ENCODE measurements at places on chromosomes 1 and 21.

- DNase-seq = no peak
Observed at GRCh38 chr21:42989816-42990650, 15.7 kb downstream of the PKNOX1 start.

- DNase-seq = no peak
Observed at GRCh38 chr1:87226341-87226760, 102.3 kb upstream of the LMO4 start.

DNA sequence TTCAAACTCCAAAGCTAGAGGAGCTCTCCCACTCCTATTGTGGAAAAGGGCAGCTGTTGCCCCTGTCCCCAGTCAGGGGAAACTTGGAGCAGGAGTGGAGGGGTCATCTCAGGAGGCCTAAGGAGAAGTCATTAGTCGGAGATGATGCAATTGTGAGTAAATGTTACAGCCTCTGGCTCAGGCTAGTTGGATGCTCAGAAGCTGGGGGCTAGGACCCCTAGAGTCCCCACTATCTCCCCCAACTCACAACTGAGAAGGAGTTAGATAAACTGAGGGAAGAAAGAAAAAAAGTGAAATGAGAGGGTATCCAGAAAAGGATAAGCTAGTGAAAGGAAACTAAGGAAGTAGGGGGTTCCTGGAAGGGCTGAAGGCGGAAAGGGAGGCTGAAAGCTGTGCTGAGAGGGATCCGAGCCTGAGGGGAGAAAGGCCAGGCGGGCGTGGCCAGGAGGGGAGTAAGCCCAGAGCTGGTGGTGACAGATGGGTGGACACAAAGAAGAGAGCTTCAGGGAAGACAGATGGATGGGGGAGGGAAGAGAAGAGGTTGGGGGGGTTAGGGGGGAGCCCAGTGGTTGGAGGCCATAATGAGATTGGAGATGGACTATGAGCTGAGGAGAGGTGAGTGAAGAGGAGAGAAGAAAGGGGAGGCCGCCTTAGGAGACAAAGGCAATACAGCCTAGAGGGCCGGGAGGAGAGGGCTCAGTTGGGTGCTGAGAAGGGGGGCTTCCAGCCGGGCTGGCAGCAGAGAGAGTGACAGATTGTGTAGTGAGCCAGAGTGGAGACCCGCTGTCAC lies 4.5 kb upstream of the NHLH1 start:
- no peak for DNase-seq

GRCh38 chr1:229131243-229132105 lies 139.4 kb upstream of the RAB4A start:
- DNase-seq = no peak

DNA sequence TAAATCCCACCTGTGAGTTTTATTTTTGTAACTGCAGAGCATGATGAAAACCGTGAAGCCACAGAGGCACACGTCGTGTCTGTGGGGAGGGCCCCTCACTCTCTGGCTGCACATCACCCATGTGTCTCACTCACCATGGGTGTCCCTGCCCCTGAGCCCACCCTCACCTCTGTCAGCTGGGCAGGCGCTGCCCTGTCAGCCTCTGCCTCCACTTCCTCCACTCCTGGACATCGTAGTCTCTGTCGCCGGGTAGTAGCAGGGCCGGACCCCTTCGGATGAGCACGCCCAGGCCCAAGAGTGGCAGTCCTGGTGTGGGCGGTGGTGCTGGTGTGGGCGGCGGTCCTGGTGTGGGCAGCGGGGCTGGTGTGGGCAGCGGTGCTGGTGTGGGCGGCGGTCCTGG lies 37.3 kb downstream of the COL18A1 start:
- no peak for DNase-seq

GRCh38 chr1:64242895-64243756 lies 39.7 kb downstream of the UBE2U start:
- DNase-seq = peak; percentile 66

GRCh38 chr1:107935396-107936064 lies 29.4 kb downstream of the VAV3 start:
- DNase-seq = no peak

GRCh38 chr1:205688171-205689080 lies 8.1 kb upstream of the SLC45A3 start:
- DNase-seq = no peak

DNA sequence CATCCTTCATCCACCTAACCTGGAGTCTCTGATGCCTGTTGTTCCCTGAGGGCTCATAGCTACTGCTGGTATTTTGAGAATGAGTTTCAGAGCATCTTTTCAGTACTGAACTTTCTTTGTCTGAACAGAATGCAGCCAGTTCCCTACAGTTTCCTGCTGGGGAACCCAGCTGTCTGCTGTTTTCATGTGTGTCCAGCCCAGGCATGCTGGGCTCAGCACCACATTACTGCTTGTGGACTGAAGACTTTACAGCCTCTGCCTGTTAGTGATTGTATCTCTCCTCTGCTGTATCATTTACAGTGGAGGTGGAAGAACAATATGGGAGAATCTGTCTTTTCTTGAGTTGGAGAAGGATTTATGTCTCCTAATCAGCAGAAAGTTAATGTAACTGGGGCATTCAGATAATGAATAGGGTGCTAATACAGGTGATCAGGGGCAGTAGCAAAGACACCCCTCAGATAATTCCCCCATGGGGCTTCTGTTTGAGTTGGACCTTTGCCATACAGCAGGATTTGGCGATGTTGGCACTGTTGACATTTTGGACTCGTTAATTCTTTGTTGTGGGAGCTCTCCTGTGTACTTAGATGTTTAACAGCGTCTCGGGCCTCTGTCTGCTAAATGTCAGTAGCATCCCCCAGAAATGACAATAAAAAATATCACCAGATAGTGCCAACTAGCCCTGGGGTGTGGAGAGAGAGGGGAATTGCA lies 207.7 kb downstream of the HHAT start:
- DNase-seq = no peak

DNA sequence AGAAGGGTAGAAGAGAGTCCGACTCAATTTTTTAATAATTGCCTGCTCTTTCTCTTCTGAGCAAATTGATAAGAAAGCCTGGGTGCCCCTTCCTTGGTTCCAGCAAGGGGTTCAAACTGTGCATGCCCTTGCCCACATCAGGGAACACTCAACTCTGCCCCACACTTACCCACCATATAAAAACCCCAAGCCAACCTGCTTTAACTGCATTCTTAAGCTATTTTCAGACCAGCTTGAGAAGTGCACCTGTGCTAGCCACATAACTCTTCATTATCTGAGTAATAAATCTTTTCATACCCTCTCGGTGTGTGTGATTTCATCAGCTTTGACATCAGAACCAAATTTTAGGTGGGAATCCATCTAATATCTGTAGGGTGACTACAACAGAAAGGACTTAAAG lies 509.6 kb downstream of the MRPL39 start:
- DNase-seq = no peak

DNA sequence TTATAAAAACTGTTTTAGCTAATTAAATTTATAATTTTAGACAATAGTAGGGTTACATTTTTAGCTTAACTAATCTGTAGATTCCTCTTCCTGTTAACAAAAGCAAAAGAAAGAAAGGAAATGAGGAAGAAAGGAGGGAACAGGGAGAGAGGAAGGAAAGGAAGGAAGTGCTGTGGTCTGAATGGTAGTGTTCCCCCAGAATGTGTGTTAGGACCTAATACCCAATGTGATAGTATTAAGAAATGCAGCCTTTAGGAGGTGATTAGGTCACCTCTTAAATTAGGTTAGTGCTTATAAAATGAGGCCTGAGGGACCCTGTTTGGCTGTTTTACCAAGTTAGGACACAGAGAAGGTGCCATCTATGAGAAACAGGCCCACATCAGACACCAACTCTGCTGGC lies 136.9 kb upstream of the SAMSN1 start:
- no peak for DNase-seq

GRCh38 chr1:22752339-22752738 lies 41.7 kb downstream of the EPHB2 start:
- DNase-seq = no peak

DNA sequence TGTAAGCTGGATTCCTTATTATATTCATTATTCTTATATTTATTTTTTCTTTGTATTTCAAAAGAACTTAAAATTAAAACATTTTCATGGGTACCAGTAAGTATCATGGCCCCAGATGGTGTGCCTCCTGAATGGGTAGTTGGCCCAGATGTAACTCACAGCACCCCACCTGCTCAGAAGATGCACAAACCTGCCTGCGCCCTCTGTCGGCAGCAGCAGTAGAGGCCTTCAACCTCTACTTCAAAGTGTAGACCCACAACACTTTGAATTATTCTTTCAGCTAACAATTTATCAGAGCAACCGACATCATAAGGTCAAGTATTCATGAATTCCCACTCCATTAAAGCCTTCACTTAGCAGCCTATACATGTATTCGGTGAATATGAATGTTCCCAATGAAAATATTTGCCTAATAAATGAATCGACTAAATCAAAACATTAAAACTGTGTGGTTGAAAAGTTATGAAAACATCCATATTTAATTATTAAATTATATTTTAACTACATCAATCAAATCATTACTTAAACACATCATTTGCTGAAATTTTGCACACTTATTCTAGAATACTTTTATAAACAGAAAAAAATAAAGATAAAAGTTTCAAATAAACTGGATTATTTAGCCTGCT lies 25.4 kb downstream of the PIGM start:
- DNase-seq = peak; percentile 89

DNA sequence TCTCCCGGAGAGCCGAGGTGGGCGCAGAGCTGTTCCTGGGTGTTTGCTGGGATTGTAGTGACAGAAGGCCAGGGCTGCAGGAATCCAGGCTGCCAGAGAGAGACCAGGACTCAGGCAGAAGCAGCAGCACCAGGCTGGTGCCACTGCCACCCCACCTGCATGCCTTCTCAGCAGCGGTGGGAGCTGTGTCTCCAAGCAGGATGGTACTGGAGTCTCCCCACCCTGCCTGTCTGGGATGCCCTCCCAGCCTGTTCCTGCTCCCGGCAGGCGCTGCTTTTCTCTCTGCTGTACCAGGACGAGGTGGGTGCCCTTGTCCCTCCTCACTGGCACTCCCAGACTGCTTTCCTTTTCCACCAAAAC lies 4.5 kb upstream of the HES4 start:
- DNase-seq = no peak

DNA sequence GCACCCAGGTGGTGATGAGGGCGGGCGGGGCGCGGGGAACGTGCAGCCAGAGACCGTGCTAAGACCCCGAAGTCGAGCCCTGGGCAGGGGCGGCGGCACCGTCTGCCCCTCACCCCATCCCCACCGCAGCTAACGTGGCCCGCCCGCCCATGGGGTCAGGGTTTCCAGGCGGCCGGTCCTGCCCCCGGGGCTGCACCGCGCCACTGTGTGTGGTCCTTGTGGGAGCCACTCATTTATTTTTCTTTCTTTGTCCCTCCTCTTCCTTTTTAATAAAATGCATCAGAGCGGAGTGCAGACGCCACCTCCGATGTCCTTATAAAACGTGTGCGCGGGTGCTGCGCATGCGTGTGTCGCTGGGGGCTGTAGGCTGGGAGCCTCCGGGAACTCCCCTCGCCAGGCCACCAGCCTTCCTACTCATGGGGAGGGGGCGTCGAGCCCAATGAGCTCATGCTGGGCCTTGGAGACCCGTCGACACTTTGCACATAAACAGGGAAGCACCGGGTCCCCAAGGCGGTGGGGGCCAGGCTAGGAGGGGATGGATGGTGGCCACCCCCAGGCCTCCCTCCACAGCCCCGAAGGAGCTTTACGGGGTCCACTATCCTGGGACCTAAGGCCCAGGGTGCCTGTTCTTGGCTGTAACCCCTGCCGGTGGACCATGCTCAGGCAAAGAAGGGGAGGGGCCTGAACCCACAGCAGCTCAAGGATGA lies 59.9 kb downstream of the WNT9A start:
- no peak for DNase-seq
